Pulmonary artery endothelial cell (primary cell): ENCODE measurements at places on chromosomes 7 and 10. TPM values are rescaled to one million over a fixed set of nuclear protein-coding genes. Genes with fewer than 3 reads are reported as not detected.

Gene NXPH1
- not detected in 2 replicates for total RNA-seq

DNA sequence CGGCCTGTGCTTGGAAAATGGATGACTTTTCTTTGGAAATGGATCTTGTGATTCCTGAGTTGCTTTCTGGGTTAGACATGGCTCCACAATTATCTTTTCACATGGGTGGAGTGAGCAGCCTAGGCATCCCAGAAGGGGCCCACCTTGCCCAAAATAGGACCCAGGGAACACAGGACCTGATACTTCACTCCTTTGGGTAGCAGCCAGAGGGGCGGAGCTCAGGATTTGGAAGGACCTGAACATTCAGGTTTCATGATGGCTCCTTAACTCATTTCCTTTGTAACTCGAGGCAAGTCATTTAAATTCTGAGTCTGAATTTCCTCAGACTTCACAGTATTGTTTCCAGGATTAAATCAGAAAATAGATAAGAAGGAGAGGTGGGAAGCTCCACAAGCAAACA lies 178.3 kb upstream of the ZMIZ1 start:
- DNase-seq, result no peak

Gene CPA2
- not detected in 2 replicates for total RNA-seq

- DNase-seq, result no peak
Measured at GRCh38 chr7:4873071-4873944, 10.2 kb downstream of the RADIL start.

Gene TLL2
- 0.11 and 0.13 TPM in 2 replicates for total RNA-seq

GRCh38 chr7:74306730-74307469 lies 17.7 kb downstream of the CLIP2 start:
- peak; percentile 22 for DNase-seq

Gene CTNNA3
- total RNA-seq, result not detected in 2 replicates

GRCh38 chr10:101708073-101708472 lies 13.1 kb upstream of the FBXW4 start:
- DNase-seq, result no peak

- no peak for DNase-seq
Measured at GRCh38 chr7:119197877-119198527, 973.5 kb downstream of the ANKRD7 start.

- no peak for DNase-seq
Measured at GRCh38 chr10:16941870-16942269, 124.6 kb upstream of the RSU1 start.

Gene GLUD1
- 224 and 228 TPM in 2 replicates for total RNA-seq

Gene ASB10
- not detected in 2 replicates for total RNA-seq

Gene LSM8
- total RNA-seq, result 46.6 and 52.8 TPM in 2 replicates

DNA sequence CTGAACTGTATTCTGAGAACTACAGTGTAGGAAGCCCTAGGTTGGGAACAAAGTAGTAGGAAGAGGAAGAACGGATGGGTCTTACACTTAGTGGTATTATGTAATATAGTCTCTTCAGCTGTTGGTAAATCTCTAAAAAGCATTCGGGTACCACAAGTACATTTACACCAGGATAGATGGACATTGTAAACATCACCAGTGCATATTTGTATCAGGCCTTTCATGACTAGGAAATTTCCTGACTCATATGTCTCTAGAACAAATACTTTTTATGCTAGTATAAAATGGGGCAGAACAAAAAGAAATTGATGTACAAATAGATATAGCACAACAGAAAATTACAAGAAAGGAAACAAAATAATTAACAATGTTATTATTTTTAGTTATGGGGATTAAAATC lies 21.5 kb upstream of the OR6B1 start:
- no peak for DNase-seq

Gene TMEM229A
- not detected in 2 replicates for total RNA-seq

DNA sequence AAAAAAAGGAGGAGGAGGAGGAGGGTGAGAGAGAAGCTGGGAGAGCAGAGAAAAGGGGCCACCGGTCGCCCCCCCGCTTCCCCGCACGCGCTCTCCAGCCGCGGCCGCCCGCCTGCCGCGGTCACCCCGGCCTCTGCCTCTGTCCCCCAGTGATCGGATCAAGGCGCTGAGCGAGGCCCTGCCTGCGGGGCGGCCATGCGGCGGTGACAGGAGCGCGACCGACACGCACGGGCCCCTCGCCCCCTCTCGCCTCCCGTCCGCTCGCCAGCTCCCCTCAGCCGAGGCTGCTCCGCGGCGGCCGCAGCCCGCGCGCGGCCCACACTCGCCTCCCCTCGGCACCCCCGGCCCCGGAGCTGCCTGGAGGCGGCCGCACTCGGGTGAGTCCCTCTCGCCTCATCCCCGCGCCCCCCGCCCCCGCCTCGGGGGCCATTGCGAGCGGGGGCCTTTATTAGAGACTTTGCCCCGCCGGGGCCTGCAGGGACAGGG lies at the start of gene GTF2I:
Gene GTF2I, plus strand, starts transcription at position 27 of the 486 bp plus-strand sequence. CDS start 31,411 bp downstream, outside the sequence.
- DNase-seq, result no peak

- no peak for DNase-seq
Measured at GRCh38 chr7:114507381-114507780, 92.8 kb downstream of the FOXP2 start.

DNA sequence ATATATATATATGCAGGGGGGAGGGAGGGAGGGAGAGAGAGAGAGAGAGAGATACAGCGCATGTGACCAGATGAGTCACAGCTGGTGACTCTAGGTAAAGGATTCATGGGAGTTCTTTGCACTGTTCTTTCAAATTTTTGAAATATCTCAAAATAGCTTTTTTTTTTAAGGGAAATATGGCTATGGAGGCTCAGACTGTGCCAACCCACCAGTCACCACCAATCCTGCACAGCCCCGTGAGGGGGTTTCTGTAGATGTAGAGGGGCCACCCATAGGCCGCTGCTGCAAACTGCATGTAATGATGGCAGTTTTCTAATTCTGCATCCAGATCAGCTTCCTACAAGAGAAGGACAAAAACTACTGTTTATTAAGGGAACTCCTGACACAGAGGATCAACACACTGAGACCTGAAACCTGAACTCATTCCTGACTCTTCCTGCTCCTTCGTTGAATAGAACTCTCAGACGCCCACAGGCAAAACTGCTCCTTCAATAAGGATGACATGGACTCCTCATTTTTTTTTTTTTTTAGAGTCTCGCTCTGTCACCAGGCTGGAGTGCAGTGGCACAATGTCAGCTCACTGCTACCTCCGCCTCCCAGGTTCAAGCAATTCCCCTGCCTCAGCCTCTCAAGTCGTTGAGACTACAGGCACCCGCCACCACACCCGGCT lies 17.3 kb downstream of the DAGLB start:
- no peak for DNase-seq

Gene PVRIG
- total RNA-seq, result not detected in 2 replicates

DNA sequence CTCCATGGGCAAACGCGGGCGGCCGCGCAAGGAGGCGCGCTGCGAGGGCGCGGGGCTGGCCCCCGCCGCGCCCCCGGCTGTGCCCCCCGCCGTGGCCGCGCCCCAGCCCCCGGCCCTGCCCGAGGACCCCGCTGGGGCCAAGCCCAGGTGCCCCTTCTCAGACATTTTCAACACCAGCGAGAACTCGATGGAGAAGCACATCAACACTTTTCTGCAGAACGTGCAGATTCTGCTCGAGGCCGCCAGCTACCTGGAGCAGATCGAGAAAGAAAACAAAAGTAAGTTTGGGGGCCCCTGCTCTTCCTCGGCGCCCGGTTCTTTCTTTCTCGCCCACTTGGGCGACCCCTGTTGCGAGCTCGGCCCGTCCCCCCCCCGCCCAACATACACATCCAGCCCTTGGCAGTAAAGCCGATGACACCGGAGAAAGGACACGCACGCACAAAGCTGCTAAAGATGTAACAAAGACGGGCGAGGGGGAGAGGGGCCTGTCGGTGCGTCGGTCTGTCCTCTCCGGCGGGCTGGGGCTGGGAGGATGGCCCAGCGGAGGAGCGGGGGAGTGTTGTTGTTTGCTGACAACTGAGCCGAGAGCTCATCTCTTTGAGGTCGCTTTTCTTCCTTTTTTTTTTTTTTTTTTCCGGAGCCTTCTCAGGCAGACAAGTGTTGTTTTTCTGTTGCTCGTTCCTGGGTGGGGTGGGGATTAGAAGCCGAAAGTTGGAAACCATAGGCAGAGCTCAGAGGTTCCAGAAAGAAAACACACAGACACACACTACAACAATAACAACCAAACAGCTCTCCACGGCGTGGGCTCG lies 604 bp downstream of the MXI1 start:
- no peak for DNase-seq

DNA sequence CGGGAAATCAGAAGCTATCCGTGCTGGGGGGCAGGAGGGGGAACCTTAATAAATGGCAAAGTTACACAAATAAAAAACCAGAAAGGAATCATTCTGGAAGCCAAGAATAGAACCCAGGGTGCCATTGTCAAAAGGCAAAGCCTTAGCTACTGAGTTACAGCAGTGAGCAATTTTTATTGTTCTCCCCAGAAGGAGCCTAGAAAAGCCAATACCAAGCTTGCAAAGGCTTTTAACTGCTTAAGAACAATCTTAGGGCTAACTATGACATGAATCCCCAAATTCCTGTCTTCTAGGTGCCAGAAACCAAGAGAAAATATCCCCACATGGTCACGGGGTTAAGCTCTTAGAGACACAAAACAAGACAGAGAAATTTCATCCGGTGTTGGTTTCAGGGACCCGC lies 482.7 kb downstream of the CCSER2 start:
- DNase-seq, result no peak

Gene GPRIN2
- not detected in 2 replicates for total RNA-seq

- no peak for DNase-seq
Measured at GRCh38 chr10:31138026-31138553, 106.4 kb upstream of the ZNF438 start.

Gene TYSND1
- total RNA-seq, result 6.6 and 8.0 TPM in 2 replicates

DNA sequence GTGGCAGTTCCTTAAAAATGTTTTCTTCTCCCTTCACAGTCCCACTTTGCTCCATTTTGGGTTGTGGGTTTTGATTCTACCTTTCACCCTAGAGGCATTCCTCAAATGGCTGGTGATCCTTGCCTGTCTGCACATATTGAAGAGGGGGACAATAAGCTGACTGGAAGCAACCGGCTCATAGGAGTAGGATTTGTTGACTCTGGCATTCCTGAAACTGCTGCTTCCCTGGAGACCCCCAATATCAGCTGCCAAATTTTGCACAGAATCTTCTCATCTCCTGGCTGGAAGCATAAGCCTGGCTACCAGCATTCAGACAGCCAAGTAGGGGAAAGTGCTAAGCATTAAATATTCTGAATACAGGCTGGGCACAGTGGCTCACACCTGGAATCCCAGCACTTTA lies 53.7 kb downstream of the KIF5B start:
- no peak for DNase-seq

DNA sequence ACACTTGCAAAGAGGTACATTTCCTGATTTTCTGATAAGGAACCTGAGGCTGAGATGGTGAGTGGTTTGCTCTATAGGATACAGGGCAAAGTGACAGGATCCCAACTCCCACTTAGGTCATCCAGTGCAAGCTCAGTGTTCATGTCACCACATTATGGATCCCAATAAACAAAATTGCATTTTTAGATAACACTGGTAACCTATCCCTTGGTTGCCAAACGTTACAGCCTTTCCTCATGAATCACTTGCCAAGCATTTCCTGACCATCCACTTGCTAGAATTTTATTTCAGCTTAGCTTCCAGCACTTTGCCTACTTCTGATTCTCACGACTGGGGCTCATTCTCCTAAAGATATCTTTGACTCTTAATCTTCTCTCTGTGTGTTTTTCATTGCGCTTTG lies 131.4 kb upstream of the ODAD2 start:
- peak; percentile 60 for DNase-seq

DNA sequence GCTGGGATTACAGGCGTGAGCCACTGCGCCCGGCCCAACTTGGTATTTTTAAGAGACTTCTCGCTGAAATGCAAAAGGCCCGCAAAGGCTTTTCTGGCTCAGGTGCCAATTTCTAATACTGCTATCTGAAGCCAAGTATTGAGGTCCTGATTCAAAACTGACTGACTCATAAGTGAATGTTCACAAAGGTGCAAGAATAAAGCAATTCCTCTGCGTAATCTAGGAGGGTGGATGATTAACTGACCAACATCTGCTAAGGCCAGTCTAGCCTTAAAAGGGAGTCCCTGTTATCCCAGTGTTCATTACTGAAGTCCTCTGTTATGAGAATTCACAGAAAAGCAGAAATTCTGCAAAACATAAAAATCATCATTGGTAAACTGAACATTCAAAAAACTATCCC lies 111.4 kb downstream of the SRPK2 start:
- no peak for DNase-seq

DNA sequence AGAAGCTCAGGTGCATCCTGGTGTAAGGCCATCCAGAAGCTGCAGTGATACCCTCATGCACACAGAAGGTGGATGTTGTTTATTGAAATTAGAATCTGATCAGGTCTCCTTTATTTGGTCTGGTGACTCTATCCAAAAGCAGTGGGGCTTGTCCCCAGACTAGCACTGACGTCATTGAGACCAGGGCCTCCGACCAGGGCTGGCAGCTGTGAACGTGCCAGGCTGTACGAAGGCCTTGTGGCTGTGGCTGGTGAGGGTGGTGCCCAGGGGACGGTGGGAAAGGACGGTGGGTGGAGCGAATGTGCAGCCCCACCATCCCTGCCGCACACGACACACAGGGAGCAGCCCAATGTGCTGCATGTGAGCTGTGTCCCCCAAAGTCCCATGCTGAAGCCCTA lies 160.0 kb downstream of the ADARB2 start:
- no peak for DNase-seq

- no peak for DNase-seq
Measured at GRCh38 chr7:120979765-120980499, 8.6 kb upstream of the CPED1 start.

Gene GATA3
- 0.25 and 0.53 TPM in 2 replicates for total RNA-seq

Gene CCDC146
- 0.53 and 0.86 TPM in 2 replicates for total RNA-seq

GRCh38 chr7:1407892-1408291 lies 51.4 kb downstream of the MICALL2 start:
- DNase-seq, result no peak

GRCh38 chr10:21021843-21022594 lies 124.9 kb upstream of the NEBL start:
- no peak for DNase-seq

GRCh38 chr10:33773253-33773573 lies 438.7 kb upstream of the NRP1 start:
- DNase-seq, result no peak

- peak; percentile 58 for DNase-seq
Measured at GRCh38 chr10:29857843-29858701, 201.3 kb downstream of the JCAD start.

GRCh38 chr7:128714701-128715495 lies 24.3 kb upstream of the CALU start:
- DNase-seq, result no peak

DNA sequence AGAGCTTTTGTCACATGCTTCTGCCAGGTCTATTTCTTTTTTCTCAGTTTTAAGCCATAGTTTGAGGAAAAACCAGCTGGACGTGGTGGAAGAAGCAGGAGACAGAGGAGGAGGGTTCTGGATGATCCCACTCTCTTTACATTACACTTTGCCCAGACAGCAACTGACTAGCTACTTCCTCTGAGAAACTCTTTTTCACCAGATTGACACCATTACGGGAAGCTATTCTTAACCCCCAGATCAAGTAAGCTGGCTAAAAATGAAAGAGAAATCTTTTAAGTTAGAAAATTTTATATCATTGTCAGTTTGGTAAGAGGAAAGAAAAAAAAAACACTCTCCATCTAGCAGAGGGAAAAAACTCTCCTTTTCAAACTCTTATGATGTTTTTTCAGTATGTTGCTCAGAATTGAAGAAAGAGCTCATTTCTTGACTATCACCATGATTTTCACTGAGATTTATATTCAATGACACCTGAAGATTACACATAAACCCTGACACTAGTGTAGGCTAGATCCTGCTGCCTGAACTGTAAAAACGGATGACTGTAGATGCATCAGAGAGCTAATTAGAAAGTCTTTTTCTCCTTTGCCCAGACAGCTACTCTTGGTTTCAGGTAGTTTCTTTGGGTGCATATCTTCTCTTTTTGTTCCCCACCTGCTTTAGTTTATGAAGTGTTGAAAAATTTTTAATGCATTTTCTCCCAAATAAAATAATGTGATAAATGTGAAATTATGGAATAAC lies 203.1 kb downstream of the TFEC start:
- no peak for DNase-seq

- peak; percentile 93 for DNase-seq
Measured at GRCh38 chr10:37976091-37976879, at the start of gene ZNF25. Gene ZNF25, minus strand, starts transcription at chr10:37976647. Its CDS starts 4,925 bp downstream, at chr10:37971722.
